ENCODE measurements at places on chromosomes 5 and 9. TPM values are rescaled to one million over a fixed set of nuclear protein-coding genes. Genes with fewer than 3 reads are reported as not detected.
A peak's percentile ranks its signal among the peaks of the same experiment; 100 is the strongest.

- no peak for DNase-seq
Observed at GRCh38 chr5:173736374-173736773, 119.9 kb upstream of the BOD1 start.

Gene NIPAL4
- total RNA-seq: 22.7 TPM

Gene PRRT1B
- total RNA-seq: not detected

DNA sequence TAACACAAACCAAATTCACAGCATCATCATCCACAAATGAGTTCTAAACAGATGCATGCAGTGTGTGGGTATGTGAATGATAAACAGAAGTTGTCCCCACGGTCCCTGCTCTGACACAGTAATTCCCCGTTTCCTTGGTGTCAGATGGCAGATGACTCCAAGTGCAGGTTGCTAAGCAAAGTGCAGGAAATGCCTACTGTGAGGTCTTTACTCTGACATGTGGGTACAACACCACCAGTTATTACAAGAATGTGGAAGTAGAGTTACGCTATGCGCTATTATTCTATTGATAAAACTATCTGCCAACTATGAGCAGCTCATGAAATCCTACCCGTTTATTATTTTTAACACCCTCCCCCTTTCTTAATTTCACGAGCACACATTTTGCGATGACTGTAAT, 448.9 kb downstream of the BNC2 start:
- no peak for DNase-seq

- no peak for DNase-seq
Observed at GRCh38 chr5:89110916-89111646, 228.1 kb upstream of the MEF2C start.

DNA sequence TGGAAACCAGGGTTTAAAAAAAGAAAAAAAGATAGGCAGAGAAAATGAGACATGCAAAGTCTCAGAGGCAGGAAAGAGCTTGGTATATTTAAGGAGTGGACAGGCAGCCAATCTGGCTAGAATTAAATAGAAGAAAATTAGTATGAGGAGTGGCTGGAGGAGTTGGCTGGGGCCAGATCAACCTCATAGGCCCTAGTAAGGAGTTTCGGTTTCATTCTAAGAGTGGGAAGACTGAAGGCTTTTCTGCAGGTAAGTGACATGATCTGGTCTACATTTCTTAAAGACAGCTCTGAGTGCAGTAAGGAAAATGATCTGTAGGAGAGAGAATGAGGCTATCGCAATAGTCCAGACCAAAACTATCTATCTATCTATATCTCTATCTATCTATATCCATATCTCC, 27.5 kb downstream of the ADRB2 start:
- DNase-seq: no peak

GRCh38 chr9:127611603-127611898, 526 bp upstream of the STXBP1 start:
- no peak for DNase-seq

Gene DAPK1
- 23.5 TPM for total RNA-seq

Gene CYFIP2
- total RNA-seq: 99.9 TPM

DNA sequence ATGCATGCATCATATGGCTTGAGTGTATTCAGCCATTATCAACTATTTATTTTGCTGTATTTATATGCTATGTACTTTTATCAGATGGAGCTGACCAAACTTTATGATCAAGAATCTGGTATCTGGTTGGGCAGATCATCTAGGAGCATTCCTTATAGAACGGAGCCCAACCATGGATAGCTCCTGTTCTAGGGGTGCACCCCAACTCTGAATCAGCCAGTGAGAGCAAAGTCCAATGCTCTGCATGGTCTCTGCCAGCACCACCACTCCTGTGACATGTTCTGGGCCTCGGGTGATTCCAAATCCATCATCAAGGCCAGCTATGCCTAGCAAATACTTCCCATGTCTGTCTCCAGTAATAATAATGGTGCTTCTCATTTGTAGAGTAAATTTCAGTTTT, 517.5 kb downstream of the AGTPBP1 start:
- no peak for DNase-seq

DNA sequence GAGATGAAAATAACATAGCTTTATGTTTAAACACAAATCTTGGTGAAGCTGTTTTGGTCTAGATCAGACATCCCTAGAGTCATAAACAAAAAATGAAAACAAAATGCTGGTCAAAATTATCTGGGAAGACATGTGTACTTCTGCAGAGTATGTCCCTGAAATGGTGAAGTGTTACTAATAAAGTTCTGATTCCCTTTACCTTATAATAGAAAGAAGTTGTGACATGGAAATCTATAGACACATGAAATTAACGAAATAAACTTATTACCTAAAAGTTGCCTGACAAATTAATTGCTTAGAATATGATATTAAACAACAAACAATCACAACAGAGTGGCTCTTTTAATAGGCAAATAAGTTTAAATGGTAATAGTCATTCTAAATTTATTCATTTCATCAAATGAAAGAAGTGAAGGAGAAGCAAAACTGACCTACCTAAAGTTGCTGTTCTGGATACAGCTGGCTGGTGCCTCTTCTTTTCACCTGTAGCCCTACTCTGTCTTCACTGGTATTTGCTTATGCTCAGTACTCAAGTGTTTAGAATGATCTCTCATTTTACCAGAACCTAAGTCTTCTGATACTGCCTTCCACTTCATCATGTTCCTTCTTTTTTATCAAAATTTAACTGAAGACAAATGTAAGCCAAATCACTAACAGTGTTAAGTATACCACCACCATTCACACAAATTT, 38.8 kb downstream of the FNIP1 start:
- DNase-seq: no peak

GRCh38 chr9:106859957-106860720, 2.8 kb upstream of the ZNF462 start:
- no peak for DNase-seq

Gene RLN1
- not detected for total RNA-seq

- peak; percentile 41 for DNase-seq
Observed at GRCh38 chr5:95080441-95080840, 204.5 kb downstream of the MCTP1 start.

Gene QSOX2
- total RNA-seq: 17.3 TPM

GRCh38 chr9:69936427-69936826, 107.2 kb upstream of the MAMDC2 start:
- DNase-seq: no peak

Gene NUDT12
- 11.2 TPM for total RNA-seq

DNA sequence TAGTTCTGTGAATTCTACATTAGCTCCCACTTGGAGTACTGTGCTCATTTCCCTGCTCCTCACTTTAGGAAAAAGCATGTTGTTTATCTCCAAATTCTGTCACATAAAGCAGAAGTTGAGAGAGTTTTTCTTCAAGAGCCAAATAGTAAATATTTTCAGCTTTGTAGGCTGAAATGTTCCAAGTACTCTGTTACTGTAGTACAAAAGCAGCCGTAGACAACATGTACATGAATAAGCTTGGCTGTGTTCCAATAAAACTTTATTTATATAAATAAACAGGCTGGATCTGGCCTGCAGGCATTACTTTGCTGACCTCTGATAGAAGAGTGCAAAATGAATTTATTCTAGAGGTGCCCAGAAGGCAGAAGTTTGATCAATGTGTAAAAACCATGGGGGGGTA, 73.0 kb upstream of the AGXT2 start:
- DNase-seq: no peak

Gene KIF4B
- not detected for total RNA-seq

DNA sequence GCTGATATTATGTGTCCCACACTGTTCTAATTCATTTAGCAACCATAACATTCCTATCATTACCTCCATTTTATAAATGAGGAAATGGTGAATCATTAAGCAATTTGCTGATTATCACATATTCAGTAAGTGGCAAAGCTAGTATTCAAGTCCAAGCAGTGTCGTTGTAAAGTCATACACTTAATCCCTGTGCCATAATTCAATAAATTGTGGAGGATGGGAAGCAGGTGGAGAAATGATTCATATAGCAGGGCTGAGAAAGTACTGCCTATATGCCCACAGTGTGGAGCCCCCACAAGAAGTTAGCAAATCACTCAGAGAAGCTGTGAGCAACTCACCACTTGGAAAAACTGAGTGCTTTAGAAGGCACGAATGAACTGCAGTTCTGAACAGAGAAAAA, 691.0 kb downstream of the PTPRD start:
- DNase-seq: no peak

Gene PROB1
- 3.6 TPM for total RNA-seq

- DNase-seq: no peak
Observed at GRCh38 chr9:121280715-121281613, 13.0 kb downstream of the GSN start.

GRCh38 chr5:73193592-73193991, 20.6 kb downstream of the TMEM174 start:
- DNase-seq: no peak

GRCh38 chr9:113221800-113222481, 597 bp downstream of the SLC31A1 start:
- DNase-seq: no peak

- DNase-seq: no peak
Observed at GRCh38 chr5:177503351-177504085, 6.1 kb downstream of the DOK3 start.

- DNase-seq: no peak
Observed at GRCh38 chr5:32265902-32266301, 46.8 kb downstream of the MTMR12 start.

GRCh38 chr9:130156672-130157071, 15.5 kb upstream of the NCS1 start:
- no peak for DNase-seq

- no peak for DNase-seq
Observed at GRCh38 chr5:151555760-151556576, 35.2 kb downstream of the FAT2 start.

GRCh38 chr5:105685884-105686283, 1984.9 kb downstream of the EFNA5 start:
- no peak for DNase-seq

Gene HAVCR1
- total RNA-seq: 0.29 TPM

Gene IRX1
- 6.5 TPM for total RNA-seq

DNA sequence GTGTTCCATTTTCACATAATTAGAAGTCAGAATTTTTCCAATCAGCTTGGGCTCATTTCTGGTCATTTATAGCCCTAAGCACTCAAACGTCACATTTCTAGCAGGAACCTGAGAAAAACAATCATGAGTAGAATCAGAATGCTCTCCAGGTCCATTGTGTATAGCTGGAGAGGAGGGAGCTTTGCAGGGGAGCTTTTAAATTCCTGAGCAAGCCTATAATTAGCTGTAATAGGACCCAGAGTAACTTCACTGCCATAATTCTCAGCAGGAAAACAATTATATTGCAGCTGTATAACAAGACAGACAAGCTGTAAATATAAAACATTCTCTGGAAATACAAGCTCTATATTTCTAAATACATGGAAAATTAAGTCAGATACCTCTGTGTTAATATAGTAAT, 637.6 kb upstream of the SGCD start:
- DNase-seq: no peak

DNA sequence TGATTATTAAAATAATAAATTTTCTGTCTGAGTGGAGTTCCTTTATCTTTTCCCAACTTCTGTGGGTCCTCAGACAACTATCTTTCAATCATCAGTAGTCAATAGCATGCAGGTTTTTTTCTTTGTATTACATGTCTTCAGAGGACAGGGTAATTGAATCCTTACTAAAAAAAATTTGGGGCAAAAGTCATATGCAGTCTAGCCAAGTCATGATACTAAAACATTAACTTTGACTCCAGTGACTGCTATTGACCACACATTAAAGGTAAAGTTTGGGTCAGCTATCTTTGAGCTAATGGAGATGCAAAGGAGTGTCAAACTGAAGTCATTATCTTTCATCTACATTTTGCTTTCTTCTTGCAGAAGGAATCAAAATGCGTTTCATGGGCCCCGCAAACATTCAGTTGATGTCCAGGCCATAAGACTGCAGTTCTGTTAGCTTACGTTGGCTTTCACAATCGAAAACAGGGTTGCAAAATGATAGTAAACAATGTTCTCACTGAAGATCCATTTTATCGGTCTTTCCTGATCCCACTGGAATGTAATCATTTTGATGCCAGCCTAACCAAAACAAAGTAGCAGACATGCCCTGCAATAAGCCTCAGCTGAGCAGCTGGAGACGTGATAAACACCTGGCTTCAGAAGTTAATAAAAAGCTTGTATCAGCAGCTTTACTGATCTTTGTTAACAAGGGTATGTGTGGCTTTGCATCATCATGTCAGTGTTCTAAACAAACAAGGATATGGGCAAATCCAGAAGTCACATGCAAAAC, 186.1 kb upstream of the PRLR start:
- no peak for DNase-seq

- DNase-seq: no peak
Observed at GRCh38 chr5:60520451-60521227, 179.3 kb downstream of the DEPDC1B start.

Gene PLPP7
- total RNA-seq: 2.6 TPM

- DNase-seq: no peak
Observed at GRCh38 chr9:129437626-129438323, 183.1 kb downstream of the C9orf50 start.

Gene SLC6A7
- not detected for total RNA-seq

Gene IFNB1
- not detected for total RNA-seq

GRCh38 chr5:166004006-166004405, 2287.4 kb upstream of the WWC1 start:
- no peak for DNase-seq

GRCh38 chr5:155471027-155471426, 457.5 kb downstream of the KIF4B start:
- DNase-seq: no peak

DNA sequence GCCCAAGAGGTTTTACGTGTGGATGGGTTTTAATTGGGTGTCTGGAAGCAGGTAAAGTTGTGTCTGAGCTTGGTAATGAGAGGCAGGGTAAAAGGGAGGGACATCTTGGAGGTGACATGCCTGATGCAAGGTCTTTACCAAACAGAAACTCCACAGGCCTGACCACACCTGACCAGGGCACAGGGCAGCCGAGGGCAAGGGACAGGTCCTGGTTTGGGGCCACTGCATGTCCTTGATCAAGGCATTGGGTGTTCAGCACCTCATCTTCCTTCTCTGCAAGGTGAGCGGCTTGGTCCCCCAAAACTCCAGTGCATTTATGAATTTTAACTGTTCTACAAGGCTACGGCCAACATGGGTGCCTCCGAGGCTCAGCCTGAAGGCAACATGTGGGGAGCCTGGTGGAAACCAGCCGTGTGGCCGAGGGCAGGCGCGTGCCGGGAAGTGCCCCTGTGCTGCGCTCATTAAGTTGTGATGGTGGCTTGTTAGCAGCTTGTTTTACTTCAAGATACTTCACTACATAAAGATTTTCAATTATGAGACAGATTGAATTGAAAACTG, 30.7 kb upstream of the LPCAT1 start:
- no peak for DNase-seq

All from kidney epithelial cell (primary cell).